ENCODE measurements at places on chromosomes 12 and 14.

DNA sequence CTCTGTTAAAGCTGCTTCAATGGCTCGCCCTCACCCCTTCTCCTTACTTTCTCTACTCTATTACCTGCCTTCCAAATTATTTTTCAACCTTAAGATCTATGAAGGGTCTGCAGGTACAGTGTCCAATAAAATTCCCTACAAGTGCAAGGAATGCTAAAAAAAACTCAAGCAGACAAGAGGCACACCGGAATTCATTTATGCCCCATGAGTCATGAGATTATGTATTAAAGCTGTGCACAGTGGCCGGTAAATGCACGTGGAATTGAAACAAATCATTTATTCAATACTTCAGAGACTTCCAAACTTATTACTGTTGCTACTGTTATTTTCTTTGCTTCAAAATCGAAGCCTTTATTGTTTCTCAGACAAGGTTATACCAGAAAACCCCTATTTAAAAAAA is 68.4 kb downstream of the ST8SIA1 start:
- no peak for DNase-seq

DNA sequence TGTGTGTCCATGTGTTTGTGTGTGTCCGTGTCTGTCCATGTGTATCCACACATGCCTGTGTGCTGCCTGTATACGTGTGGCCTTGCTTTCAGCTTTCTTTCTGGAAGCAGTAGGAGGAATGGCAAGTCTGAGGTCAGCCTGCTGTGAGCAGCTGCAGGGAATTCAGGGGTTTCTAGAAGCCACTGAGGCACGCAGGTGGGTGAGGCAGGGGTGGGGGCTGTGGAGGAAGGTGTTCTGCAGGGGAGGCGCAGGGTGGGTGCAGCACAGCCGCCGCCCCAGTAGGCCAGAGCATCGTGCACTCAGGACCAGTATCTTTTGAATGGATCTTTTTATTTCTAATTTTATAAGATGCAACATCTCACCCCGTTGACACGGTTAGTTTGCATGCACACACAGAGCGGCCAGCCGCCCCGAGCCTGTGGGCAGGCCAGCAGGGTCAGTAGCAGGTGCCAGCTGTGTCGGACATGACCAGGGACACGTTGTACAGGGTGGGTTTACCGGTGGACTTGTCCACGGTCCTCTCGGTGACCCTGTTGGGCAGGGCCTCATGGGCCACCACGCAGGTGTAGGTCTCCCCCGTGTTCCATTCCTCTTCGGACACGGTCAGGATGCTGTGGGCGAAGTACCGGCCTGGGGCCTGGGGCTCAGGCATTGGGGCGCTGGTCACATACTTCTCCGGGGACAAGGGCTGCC is 327.7 kb downstream of the TMEM121 start:
- DNase-seq, result no peak

GRCh38 chr12:27852117-27852516 is 72.1 kb upstream of the MANSC4 start:
- DNase-seq, result no peak

GRCh38 chr12:52054231-52054832 is 3.1 kb downstream of the NR4A1 start:
- DNase-seq, result no peak

DNA sequence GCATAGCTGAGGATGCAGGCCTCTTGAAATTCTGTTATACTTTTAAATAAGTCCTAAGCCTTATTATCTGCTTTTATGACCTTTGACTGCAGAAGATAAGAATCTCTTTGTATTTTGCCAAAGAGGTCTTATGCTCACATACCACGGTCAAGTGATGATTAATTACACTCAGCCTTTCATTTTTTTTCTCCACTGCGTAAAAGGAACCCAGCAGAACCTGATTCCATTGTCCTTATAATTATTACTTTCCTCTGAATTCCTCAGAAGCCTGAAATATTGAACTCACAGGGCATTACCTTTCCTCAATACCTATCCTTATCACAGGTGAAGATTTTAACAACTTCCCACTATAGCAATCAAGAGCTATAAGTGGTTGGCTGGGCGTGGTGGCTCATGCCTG is 498.7 kb upstream of the RPL10L start:
- DNase-seq, result no peak

DNA sequence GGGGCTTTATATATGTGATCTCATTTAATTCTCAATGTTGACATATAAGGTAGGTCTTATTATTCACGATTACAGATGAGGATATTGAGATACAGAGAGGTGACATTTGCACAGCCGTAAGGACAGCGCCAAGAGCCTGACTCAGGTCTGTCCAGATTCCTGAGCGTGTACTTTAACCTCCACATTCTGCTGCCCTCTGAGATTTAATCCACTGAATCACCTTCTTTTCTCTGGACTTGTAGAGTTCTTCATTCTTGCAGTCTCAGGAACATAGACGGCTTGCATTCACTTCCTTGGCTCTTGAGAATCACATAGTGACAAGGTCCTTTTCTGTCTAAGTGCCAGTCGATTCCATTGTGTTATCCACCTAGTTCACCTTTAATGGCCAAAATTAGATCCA is 141.0 kb upstream of the ARHGAP5 start:
- DNase-seq, result no peak

- DNase-seq, result no peak
Observed at GRCh38 chr14:49017447-49017846, 568.7 kb downstream of the RPS29 start.

GRCh38 chr14:105166571-105167302 is 1.8 kb downstream of the JAG2 start:
- no peak for DNase-seq
